Stimulated activated CD8-positive, alpha-beta memory T cell treated with anti-CD3 and anti-CD28 coated beads, Interleukin-15, amount 100 ng/mL, for 24 hours (primary cell): ENCODE measurements at places on chromosomes 5 and 9.

- DNase-seq: no peak
Observed at GRCh38 chr5:95518417-95518816, 36.4 kb downstream of the SKIC3 start.

- no peak for DNase-seq
Observed at GRCh38 chr5:162487528-162488525, 420.3 kb downstream of the GABRG2 start.

- no peak for DNase-seq
Observed at GRCh38 chr9:93586290-93587057, 10.1 kb downstream of the PHF2 start.

GRCh38 chr5:14660833-14661232, 3.7 kb upstream of the OTULIN start:
- DNase-seq: no peak

DNA sequence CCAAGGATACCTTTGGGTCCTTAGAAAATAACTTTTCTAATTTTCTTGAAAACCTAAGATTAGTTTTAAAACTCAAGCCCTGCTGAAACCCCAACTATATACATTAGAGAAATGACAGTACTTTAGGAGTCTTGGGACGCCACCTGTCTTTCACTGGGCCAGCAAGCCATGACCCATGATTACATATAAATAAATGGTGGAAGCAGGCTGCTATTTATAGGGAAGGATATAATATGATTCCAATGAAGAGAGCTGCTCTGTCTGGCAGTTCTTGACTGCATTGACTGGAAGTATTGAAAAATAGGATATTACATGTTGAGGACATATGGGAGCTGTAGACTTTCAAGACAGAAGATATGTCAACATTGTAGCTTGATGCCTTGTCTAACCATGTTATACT, 7.3 kb downstream of the JMY start:
- DNase-seq: no peak

DNA sequence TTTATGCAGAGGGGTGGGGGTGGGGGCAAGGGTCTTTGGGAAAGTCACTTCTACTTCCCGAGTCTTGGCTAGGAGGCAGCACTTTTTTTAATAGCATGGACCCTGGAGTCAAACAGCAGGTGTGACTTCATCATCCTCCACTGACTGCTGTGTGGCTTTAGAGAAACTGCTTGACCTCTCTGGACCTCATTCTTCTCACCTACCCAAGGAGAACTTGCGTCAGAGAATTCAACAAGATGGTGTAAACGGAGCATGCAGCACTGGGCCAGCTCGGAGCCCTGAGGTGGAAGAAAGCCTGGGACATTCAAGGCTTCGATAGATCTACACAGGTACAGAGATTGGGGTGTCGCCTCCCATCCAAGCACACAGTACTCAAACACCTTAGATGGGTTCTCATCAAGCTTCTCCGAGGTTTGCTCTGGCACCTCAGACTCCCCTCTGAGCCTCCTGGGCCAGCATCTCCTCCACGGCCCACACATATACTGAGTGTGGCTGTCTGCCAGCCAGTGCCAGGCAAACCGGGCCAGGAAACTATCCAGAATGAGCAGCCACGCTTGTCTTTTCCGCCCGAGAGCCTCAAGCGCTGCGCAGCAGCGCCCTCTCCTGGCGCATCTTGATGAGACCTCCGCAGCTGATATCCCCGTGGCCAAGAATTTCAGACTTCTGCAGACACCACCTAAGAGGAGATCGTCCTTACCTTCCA, 4.6 kb upstream of the SLC25A48 start:
- DNase-seq: peak; percentile 15

DNA sequence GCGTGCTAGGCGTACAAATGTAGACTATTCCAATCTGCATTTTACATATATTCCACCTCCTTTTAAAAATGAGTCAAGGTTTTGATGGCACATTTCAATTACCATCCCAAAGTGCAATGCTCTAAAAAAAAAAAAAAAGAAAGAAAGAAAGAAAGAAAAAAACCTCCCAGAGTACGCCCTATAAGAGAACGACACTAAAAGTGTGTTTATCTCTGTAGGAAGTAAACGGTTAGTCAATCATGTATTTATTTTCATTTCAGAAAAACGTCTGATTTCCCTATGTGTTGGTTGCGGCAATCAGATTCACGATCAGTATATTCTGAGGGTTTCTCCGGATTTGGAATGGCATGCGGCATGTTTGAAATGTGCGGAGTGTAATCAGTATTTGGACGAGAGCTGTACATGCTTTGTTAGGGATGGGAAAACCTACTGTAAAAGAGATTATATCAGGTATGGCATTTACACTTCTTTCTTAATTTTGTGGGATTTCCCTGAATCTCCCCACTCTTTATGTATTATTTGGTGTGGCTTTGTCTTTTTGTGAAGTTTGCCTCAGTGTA, 1.1 kb downstream of the ISL1 start:
- no peak for DNase-seq

DNA sequence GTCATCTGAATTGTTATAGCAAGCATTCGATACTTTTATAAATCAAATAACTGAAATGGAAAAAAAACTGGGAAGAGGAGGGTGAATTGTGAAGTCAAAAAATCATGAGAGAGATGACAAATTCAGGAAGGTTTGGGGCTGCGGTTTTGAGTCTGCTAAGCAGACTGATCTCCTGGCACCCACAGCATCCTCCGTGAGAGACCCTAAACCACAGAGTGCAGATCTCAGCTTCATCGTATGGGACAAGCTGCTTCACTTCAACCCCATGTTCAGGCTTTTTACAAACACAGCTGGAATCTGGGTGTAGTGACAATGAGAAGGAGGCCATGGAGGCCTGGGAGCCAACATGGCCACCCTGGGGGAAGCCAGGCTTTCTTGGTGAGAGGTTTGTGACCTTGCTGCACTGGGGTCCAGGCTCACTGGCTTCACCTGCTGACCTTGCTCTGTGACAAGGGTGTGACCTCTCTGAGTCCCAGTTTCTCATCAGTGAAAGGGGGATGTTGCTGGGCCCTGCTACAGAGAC, 19.4 kb downstream of the USP20 start:
- no peak for DNase-seq

DNA sequence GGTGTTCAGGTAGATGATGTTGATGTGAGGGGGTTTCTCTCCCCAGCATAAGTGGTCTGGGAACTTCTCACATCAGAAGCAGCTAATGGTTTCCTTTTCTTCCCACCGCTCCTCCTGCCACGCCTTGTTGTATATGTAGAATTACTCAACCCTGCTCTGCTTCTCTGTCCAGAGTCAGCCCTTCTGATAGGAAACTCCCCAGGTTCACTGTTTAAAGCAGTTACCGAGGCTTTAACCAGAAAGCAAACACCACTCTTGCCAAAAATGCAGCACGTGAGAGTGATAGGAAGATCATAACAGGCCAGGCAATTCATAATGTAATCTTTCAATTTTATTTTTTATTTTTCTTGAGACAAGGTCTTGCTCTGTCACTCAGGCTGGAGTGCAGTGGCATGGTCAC, 10.5 kb upstream of the TMEM252 start:
- no peak for DNase-seq

- no peak for DNase-seq
Observed at GRCh38 chr9:37486256-37486615, 488 bp downstream of the POLR1E start.

GRCh38 chr5:76608833-76609232, 14.4 kb downstream of the F2RL2 start:
- no peak for DNase-seq

DNA sequence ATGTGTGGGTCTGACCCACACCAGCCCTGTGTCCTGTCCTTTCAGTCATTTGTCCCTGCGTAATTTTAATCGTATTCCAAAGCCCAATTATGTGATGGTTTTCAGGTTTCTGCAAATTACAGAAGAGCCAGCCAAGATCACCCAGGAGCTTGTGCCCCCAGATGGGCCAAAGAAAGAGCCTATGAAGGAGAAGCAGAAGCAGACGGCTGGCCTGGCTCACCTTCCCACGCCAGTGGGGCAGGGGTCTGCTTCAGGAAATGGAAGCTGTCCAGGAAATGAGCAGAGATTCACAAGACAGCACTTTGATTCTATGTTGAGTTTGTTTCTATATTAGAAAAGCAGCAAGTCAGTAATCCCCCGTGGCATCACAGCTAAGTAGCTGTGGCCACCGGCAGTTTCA, 11.7 kb downstream of the S1PR3 start:
- DNase-seq: no peak

- DNase-seq: no peak
Observed at GRCh38 chr9:673966-674526, 167.5 kb upstream of the DMRT1 start.

- no peak for DNase-seq
Observed at GRCh38 chr5:45795458-45795857, 99.3 kb upstream of the HCN1 start.

DNA sequence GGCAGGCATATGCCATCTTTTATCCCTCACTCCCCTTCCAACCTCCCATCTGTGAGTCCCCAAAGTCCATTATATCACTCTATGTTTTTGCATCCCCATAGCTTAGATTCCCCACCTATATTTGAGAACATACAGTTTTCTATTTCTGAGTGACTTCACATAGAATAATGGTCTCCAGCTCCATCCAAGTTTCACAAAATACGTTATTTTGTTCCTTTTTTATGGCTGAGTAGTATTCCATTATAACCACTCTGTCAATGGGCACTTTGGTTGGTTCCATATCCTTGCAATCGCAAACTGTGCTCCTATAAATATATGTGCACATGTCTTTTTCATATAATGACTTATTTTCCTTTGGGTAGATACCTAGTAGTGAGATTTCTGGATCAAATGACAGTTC, 178.6 kb downstream of the GAS1 start:
- no peak for DNase-seq

DNA sequence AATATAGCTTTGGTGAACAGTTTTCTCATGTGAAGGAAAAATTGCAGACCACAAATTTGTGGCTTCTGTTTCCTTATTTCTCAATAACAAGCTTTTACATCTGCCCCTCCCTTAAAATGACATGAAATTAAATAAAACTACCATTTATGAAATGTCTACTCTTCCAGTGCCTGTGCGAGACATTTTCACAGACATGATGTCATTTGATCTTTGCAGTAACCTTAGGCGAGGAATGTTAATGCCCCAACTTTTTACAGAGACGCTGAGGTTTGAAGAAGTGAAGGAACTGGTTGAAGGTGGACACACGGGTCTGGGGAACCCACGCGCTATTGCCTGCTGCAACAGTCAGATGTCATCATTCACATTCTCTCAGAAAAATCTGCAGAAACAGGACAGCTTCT, 61.5 kb downstream of the OSTF1 start:
- DNase-seq: no peak

DNA sequence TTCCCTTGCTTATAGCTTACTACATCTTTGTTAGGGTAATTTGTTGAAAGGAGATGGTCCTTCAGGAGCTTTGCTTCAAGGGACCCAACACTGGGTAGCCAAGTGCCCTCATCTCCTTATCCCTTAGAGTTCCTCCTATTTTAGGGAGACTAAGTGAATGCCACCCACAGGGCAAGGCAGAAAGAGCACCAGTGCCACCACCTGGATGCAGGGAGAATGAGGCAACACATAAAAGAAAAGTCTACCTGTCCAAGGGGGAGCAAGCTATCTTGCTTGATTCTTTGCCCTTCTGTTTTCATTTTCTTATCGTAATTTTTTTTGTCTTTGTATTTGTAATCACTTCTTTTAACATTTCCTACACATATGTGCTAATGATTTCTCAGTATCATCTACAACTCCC, 205.5 kb downstream of the NPR3 start:
- no peak for DNase-seq

GRCh38 chr9:111743275-111743674, 51.5 kb downstream of the SHOC1 start:
- DNase-seq: no peak

DNA sequence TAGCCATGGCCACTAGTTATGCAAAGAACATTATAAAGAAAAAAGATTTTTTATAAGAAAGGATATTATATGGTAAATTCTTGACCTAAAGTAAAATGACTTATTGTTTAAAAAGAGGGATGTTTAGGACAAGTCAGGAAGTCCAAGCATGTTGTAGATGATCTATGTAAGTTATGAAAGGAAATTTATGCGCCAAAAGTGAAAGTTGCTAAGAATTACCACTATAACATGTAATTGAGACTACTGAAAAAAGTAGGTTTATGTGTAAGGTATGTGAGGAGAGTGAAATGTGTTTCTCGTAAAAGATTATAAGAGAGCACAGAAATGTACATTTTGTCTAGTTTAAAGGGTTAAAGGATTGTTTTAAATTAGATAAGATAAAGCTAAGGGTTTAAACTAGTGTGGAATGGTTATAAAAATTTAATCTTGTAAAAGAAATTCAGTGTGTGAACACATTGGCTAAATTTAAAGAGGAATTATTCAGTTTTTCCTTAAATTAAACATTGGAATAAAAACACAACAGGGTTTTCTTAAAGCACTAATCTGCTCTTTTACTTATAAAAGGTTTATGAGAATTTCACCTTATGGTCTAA, 1100.4 kb upstream of the EDIL3 start:
- DNase-seq: no peak

- DNase-seq: no peak
Observed at GRCh38 chr5:169121630-169122420, 179.1 kb downstream of the SLIT3 start.

DNA sequence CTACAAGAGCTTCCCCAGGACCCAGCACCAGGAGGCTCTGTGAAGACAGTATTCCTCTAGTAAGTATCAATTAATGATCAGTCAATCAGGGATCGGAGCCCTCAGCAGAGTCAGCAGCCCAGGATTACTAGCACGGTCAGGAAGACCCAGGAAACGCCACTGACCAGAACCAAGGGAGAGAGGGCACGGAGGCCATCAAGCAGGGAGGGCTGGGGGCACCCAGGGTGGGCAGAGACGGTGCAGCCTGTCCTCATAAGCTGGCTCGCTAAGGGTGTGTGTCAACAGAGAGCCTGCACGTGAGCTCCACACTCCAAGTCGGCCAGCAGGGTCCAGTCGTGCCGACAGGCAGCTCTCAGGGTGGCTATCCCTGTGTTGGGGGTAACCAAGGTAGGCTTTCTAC, 29.0 kb downstream of the VAV2 start:
- no peak for DNase-seq

- no peak for DNase-seq
Observed at GRCh38 chr9:127102176-127102575, 20.3 kb downstream of the ANGPTL2 start.

- DNase-seq: no peak
Observed at GRCh38 chr9:95497772-95498171, 19.0 kb downstream of the PTCH1 start.

- no peak for DNase-seq
Observed at GRCh38 chr9:136995362-136995761, 1.0 kb downstream of the CLIC3 start.

DNA sequence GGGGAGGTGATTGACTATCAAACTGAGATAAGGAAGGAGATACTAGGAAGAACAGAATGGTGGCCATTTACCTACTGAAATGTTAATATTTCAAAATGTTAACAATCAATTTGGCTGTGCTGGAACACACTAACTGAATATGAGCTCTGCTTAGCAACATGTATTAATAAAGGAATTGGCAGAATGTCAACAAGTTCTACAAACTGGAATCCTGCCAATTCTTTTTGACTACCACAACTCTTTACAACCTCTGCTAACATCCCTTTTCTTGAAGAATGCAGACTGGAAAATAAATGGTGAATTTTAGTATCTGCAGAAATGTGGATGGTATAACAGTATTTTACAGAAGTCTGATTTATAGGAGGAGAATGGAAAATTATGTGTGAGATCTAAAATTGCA, 446.4 kb downstream of the ISL1 start:
- no peak for DNase-seq

GRCh38 chr5:33059081-33059480, 348.0 kb downstream of the NPR3 start:
- DNase-seq: no peak

- DNase-seq: no peak
Observed at GRCh38 chr5:173630724-173631365, 14.4 kb upstream of the BOD1 start.
